ENCODE measurements at places on chromosomes 2 and 18. TPM values are rescaled to one million over a fixed set of nuclear protein-coding genes. Genes with fewer than 3 reads are reported as not detected.

The SERPINB3 gene
- total RNA-seq: 0.94 TPM

DNA sequence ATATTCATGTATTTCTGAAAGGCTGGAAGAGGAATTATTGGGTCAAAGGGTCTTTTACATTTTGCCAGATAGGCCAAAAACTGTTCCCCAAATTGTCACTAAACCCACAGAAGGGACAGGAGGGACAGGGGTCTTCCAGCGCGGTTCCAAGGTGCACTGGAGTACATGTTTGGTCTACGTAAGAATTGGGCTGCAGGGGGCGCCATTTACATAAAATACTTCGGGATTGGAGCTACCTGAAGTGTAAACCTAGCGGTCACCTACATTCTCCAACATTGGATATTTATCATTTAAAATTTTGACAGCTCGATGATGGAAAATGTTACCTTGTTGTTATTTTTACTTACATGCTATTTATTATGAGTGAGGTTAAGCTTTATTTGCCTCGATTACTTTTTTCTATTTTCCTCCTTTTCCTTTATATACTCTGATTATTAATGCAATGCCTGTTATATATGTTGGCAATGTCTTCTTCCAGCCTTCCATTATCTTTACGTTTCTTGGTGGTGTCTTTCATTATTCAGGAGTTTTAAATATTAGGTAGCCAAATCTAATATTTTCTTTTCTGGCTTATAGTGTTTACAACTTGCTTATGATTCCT is 43.0 kb upstream of the RAB6C start:
- no peak for DNase-seq

DNA sequence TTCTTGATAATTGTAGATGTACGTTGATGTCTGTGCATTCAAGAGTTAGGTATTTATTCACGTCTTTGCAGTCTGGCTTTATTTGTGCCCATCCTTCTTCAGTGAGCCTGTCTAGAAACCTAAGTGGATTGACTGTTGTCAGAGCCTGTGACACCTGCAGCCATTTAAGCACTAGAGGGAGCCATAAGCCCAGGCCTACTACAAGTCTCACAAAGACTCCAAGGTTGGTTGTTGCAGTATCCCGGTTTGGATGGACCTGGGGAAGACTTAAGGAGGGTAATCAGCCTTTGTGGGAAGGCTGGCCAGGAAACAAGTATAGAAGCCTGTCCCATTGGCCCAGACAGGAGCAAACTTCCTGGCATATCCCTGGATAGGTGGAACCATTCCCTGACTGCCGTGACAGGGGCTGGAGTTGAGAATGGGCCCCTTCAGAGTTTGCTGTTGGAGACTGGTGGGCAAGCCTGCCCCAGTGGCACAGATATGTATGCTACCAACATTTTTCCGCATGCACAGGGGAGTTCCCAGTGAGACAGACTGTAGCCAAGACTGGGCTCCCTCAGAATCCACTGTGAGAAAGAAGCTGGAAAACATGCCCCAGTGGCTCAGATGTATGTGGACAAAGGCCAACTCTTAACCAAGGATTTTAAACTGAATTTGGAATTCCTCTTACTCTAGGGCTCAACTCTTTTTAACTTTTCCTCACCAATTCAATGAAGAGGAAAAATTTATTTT is 9.3 kb upstream of the LRRC30 start:
- DNase-seq: no peak

- DNase-seq: no peak
These were observed 609.5 kb upstream of the SLC8A1 start for GRCh38 chr2:41061356-41061755.

GRCh38 chr18:59911600-59911999 is 11.8 kb downstream of the PMAIP1 start:
- DNase-seq: no peak

DNA sequence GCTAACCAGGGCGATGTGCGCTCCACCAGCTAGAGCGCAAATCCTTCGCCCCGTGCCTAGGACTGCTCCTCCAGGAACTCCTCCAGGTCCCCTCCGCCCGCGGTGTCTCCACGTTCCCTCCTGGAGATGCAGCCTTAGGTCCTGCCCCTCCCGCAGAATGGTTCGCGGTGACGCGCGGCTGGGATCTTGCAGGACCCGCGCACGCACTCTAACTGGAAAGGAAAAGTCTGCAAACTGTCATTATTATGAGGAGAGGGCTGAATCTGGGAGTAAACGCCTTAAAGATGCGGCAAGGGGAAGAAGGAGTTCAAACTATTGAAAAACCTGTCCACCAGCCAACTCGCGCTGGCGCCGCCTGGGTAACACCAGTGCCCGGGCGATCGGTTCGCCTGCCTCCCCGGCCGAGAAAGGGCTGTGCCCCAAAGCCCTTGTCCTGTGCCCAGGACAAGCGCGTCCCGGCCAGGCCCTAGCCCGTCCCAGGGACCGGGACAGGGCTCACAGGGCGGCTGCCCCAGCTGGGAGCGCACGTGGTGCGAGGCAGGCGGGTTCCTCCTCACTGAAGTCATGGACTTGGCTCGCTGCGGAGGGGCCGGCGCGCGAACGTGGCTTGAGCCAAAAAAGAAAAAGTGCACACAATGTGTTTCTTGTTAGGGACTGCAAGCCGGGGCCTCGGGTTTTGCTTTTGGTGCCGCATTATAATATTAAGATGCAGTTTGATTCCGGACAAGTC is 5.5 kb upstream of the ID2 start:
- peak; percentile 79 for DNase-seq
